A549 treated with RU486 at 1 μM for 4 hours (cell line): ENCODE measurements at places on chromosomes 5 and 9. TPM values are rescaled to one million over a fixed set of nuclear protein-coding genes. Genes with fewer than 3 reads are reported as not detected.

The THOC3 gene
- 51.3 to 64.2 TPM (median 56.7 TPM) in 5 replicates for total RNA-seq

The RETREG1 gene
- 1.4 to 2.7 TPM (median 2.1 TPM) in 5 replicates for total RNA-seq

The IL5 gene
- not detected in 5 replicates for total RNA-seq

The PCAT7 gene
- 0.46 to 1.2 TPM (median 0.80 TPM) in 5 replicates for total RNA-seq

The PKD2L2 gene
- not detected in 5 replicates for total RNA-seq

The OSMR gene
- total RNA-seq, result 47.6 to 80.4 TPM (median 77.8 TPM) in 5 replicates

The SMIM33 gene
- not detected in 5 replicates for total RNA-seq

The RIMOC1 gene
- total RNA-seq, result 3.7 to 11.5 TPM (median 11.0 TPM) in 5 replicates

The PCDHGA8 gene
- 0.03 TPM in 1 of 5 replicates, not detected in the others for total RNA-seq

The PALM2AKAP2 gene
- total RNA-seq, result 0.22 to 0.51 TPM (median 0.46 TPM) in 5 replicates

The CTXN3 gene
- not detected in 5 replicates for total RNA-seq
